ENCODE measurements at places on chromosomes 6 and 20. TPM values are rescaled to one million over a fixed set of nuclear protein-coding genes. Genes with fewer than 3 reads are reported as not detected.

Gene LST1
- polyA plus RNA-seq = 10.6 TPM

Gene CFAP206
- 0.24 TPM for polyA plus RNA-seq

Gene OPN5
- not detected for polyA plus RNA-seq

Gene SLC22A3
- polyA plus RNA-seq = 9.1 TPM

Gene SEMG1
- not detected for polyA plus RNA-seq

Gene SLC16A10
- 0.49 TPM for polyA plus RNA-seq

Gene METTL24
- polyA plus RNA-seq = 4.3 TPM

Gene TRIM40
- not detected for polyA plus RNA-seq

Gene TRDN
- 0.09 TPM for polyA plus RNA-seq

Gene RAET1E
- polyA plus RNA-seq = 0.99 TPM

Gene APCDD1L
- 5.6 TPM for polyA plus RNA-seq

Gene SLC24A3
- polyA plus RNA-seq = 20.5 TPM

Gene TREM1
- polyA plus RNA-seq = 0.66 TPM

Gene C2
- polyA plus RNA-seq = 10.0 TPM

Gene NKX2-4
- polyA plus RNA-seq = not detected

Data from urinary bladder (tissue), 4 donors.